ENCODE measurements at places on chromosomes 16 and 17. TPM values are rescaled to one million over a fixed set of nuclear protein-coding genes. Genes with fewer than 3 reads are reported as not detected.

DNA sequence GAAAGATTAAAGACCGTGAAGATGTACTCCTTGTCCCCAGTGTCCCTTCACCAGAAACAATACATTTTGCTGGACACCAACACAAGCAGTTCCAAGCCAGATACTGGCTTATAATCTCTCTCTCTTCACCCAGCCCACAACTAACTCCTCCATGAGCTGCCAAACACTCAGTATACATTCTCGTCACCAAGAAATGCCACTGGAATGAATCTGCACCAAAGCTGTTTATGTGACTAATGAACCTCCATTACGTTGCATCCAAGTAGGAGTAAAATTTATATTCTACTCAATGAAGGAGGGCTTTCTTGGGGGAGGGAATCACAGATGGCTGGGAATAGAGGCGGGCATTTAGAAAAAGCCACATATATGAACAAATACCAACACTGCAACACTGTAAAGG, 20.9 kb upstream of the SOX9 start:
- no peak for DNase-seq

DNA sequence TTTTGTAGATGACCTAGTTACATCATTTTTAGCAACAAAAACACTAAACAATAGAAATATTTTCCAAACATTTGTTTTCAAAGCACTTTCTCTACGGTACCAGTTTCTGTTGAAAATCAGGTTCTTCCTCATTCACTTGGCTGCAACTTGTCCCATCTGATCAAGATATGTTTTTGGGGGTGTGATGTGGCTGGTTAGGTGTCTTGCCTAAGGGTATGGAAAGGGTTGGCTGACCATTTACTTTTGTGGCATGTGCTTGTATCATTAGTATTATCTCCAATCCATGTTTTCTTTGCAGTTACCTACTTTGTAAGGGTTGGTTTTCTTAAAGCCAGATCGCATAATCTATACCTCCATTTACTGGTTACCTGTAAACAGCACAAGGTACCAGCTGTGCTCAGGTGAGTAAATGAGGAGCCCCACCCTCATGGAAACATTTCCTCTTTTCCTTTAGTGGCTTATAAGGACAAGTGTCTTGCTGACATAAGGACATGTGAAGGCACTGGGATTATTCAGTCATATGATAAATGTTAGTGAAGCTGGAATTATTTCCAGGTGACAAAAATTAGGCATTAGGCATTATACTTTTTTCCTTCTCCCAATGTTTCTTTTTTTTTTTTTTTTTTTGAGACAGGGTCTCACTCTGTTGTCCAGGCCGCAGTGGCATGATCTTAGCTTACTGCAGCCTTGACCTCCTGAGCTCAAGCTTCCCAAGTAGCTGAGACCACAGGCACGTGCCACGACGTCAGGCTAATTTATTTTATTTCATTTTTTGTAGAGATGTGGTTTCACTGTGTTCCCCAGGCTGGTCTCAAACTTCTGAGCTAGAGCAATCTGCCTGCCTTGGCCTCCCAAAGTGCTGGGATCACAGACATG, 162.0 kb downstream of the CCDC182 start:
- no peak for DNase-seq

- DNase-seq: no peak
Observed at GRCh38 chr17:82492643-82493225, 26.8 kb upstream of the FOXK2 start.

DNA sequence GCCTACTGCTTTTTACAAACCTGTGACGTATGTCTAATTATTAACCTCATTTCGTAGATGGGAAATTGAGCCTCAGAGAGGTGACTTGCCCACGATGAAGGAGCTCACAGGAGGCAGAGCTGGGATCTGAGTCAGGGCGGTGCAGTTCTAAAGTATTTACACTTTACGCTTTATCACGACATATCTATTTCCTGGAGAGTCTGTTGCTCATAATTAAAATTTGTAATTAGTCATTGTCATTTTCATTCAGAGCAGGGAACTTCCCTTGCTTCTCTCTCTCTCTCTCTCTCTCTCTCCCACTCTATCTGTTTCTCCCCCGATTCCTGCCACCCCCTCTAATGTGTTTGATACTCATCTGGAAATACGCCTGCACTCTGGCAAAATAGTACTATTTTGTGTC, 5.9 kb downstream of the SLC5A11 start:
- DNase-seq: peak; percentile 37

DNA sequence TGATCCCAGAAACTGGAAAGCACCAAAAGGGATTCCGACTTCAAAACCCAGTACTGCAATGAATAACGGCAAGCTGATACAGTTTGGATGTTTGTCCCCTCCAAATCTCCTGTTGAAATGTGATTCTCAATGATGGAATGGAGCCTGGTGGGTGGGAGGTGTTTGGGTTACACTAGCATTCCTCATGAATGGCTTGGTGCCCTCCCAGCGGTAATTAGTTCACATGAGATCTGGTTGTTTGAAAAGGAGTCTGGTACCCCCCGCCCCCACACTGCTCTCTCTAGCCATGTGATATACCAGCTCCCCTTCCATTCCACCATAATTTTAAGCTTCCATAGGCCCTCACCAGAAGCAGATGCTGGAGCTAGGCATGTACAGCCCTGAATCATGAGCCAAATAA, 40.1 kb downstream of the RANBP10 start:
- no peak for DNase-seq

DNA sequence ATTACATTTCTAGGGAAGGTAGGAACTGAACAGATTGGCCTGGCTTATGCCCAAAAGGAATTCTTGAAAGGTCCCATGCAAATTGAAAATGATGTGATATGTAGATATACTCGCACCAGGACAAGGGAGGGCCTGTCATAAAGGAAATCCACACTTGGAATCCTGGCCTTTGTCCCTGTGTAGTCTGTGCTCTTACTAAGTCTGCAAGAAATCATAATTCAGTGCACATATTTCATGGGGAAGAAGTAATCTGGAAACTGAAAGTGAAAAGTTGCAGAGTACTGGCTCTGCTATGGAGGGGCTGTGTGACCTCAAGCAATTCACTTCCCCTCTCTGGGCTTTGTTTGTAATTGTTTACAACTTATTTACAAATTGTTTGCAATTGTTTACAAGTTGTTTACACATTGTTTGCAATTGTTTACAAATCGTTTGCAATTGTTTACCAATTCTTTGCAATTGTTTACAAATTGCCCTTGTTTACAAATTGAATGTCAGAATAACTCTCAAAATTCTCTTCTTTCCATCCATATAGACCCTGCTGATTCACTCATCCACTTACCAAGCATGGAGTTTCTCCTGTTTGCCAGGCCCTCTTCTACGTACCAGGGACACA, 12.9 kb downstream of the SCNN1G start:
- DNase-seq: no peak

The RABEP2 gene
- 30.2 TPM for total RNA-seq

- DNase-seq: no peak
Observed at GRCh38 chr16:64659866-64660265, 462.0 kb downstream of the CDH11 start.

The CCNF gene
- total RNA-seq: 54.5 TPM

DNA sequence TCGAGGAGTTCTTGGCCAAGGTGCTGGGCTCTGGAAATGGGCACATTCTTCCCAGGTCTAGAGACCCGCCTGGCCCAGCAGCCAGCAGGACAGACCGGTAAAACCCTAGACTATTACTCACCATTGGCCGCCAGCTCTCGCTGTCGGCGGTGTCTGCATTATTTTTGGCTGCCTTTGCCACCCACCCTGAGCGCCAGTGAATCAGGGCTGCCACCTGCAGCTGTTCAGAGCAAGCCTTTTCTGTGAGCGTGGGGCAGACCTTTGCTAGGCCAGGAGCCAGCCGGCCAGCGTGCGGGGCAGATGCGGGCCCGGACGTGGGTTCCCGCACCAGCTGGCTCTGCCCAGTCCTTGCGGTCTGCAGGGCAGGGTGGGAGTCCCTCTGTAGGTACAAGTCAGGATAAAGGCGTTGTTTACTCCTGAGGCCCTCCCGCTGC, 15.8 kb upstream of the CLEC18A start:
- DNase-seq: no peak

All from Calu3 (cell line).